ENCODE measurements at places on chromosomes 3 and 15.

- DNase-seq = no peak
Measured at GRCh38 chr3:12944413-12944812, 103.0 kb upstream of the RPL32 start.

- DNase-seq = no peak
Measured at GRCh38 chr3:138332472-138333073, 2.9 kb upstream of the NME9 start.

- no peak for DNase-seq
Measured at GRCh38 chr15:73866481-73866880, 6.9 kb upstream of the TBC1D21 start.

GRCh38 chr3:130539005-130539404 lies 22.0 kb downstream of the COL6A6 start:
- DNase-seq = no peak

DNA sequence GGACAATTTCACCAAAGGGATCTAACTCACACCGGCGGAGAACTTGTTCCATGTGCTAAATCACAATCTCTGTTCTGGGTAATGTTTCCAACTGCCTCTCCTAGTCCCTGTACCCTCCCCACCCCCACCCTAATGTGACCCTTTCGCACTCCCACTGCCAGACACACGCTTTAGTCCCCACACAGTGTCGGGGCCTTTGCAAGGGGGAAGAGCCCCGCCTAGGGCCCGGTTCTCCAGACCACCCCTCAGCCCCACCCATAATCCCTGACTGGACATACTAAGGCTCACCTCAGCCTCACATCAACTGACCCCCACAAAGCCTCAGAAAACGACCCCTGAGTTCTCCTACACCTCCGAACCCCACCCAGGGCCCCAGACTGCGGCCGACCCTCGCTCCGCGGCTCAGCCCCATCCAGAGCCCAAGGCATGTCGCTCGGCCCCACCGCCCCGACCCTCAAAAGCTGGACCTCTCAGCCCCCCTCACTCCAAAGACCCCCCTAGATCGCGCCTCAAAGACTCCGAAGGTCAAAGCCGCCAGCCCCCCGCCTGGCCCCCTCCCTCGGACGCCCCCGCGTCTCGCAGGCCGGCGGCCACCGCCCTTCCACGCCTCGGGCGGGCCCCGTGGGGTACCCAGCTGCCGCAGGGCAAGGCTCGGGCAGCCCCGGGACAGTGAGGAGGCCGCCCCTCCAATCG lies 72.0 kb upstream of the MAP4 start:
- peak; percentile 63 for DNase-seq

- no peak for DNase-seq
Measured at GRCh38 chr3:37068031-37068430, 74.7 kb downstream of the MLH1 start.

DNA sequence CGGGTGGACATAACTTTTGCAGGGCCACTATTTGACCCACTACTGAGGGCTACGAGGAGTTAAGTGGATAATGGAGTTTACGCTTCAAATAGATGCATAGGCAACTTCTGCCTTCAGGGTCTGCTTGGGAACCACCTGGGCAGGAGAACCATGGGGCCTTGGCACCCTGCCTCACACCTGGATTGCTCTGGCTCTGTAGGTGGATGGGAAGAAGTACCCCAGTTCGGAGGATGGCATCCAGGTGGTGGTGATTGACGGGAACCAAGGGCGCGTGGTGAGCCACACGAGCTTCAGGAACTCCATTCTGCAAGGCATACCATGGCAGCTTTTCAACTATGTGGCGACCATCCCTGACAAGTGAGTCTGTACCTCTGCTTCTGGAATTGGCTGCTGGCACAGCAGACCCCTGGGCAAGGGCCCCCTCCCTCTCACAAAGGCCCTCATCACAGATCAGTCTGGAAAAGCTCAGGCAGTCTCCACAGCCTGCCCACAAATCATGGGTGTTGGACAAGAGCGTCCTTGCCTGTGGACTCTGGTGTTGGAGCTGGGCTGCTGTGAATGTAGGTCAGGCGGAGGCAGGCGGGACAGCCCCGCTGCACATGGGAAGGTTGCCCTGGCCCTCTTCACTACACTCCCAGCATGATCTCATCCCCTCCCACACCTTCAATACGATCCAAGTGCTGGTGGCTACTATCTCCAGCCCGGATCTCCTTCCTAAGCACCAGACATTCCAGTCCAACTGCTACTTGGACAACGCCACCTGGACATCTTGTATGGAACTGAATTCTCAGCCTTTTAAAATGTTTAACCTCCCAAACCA lies 46.7 kb downstream of the MESD start:
- DNase-seq = peak; percentile 54

DNA sequence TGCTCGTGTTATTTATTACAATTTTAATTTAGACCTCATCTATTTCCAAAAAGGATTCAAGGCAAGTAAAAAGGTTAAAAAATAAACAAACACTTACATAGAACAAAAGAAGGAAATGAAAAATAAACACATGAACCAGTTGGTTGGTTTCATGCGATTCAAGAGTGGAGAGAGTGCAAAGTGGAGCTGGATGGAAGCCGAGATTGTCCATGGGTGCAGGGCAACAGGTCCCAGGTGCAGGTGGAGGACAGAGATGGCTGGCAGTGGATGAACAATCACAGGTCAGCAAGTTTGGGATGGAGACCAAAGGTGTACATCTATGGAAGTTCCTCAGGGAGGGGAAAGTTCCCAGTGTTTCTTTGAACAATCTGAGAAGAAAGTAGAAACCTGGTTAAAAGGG lies 11.6 kb upstream of the SEMA5B start:
- no peak for DNase-seq

- peak; percentile 64 for DNase-seq
Measured at GRCh38 chr15:56244038-56244810, 545 bp upstream of the RFX7 start.

DNA sequence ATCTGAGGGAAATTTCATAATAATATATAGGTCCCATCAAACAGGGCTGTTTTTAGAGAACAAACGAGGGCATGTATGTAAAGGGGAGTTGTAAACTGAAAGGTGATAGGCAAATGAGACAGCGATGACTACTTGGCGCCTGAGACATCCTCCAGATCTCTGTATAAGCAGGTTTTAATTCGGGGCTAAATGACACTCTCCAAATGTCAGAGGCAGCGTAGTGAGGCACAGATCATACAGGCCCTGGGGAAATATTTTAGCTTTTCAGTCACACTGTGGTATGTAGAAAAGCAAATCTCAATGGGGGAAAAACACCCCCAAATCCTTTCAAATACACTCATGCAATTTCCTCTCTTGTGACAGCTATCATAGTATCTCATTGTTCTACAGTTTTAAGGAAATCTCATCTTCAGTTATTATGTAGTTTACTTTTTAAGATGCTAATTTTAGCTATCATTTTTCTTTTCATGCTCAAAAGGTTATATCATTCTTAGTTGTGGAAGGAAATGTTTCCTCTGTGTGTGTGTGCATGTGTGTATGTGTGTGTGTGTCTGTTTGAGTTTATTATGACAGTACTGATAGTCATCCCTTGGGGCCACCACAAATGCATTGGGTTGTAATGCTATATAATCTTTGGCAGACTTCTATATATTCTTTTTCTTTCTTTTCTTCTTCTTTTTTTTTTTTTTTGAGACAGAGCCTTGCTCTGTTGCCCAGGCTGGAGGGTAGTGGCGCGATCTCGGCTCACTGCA lies 1.1 kb downstream of the TPRG1 start:
- DNase-seq = no peak

- no peak for DNase-seq
Measured at GRCh38 chr3:36227980-36228379, 152.3 kb upstream of the STAC start.

DNA sequence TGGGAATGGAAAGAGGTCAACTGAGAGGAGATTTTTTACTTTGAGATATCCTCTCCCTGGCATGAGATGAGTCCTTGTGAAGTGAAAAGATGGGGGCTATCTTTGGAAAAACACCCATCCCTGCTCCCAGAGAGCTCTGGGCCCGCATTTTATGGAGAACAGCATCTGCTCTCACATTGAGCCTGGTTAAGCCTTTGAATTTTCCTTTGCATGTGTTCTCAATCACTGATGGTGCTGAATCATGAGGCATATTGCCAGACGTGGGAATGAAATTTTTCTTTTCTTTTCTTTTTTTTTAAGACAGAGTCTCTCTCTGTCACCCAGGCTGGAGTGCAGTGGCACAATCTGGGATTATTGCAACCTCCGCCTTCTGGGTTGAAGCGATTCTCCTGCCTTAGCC lies 24.4 kb downstream of the TMEM45A start:
- DNase-seq = no peak

DNA sequence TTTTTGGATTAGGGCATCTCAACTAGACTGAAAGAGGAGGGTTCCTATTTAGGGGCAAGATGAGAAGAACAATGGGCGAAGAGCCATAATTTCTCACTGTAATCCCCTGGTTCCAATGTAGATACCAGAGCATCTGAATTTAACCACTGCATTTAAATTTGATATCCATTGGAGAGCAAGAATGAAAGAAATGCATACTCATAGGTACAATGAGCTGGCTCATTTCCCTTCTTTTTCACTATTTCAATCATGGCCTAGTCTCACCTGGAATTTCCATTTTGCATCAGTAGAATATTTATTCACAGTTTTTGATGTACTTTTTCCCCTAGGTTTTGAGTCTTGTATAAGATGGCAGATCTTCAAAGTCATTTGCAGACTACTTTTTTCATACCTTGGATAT lies 13.8 kb downstream of the EPHB1 start:
- no peak for DNase-seq

GRCh38 chr3:123084192-123084591 lies 17.4 kb downstream of the PDIA5 start:
- no peak for DNase-seq

DNA sequence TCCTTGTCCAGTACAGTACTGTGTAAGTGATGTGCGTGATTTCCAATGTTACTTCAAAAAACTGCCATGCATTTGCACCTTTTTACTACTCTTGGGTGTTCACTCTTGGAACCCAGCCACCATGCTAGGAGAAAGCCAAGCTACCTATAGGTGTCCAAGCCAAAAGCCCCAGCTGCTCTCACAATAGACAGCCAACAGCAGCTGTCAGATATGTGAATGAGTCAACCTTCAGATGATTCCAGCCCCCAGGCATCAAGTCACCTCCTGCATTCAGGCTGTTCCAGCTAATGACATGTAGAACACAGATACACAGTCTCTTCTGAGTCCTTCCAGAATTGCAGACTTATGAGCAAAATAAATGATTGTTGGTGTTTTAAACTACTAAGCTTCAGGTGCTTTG lies 417.7 kb upstream of the TGFBR2 start:
- no peak for DNase-seq

DNA sequence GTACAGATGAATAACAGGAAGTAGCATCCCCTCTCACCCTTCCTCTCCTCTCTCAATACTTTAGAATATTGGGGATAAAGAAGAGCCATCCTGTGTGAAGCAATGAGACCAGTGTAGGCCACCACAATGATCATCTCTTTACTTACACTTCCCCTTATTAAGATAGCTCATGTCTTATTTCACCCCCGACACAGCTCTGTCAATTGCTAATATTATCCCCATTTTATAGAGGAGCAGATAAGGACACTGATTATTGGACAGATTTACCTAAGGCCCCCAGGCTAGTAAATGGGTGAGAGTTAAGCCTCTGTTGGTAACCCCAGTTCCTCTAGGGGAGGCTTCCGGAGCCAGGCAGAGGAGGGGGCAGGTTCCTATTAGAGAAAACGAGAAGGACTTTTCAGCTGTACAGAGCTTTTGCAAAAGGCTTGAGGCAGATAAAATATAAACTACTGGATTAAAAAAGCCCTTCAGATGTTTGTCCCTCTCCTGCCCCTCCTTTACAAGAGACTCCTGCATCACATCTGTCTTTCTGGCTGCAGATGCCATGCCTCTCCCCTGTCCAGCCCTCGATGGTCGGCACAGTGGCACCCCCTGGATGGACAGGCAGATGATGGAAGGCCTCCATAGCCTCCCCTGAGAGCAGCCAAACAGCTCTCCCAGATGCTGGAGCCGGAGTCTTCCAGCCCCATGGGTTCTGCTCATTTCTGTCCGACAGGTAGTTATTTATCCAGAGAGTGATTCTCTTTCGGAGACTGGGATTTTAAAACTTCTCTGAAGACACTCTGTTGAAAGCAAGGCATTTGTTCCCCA lies 49.4 kb upstream of the LCTL start:
- DNase-seq = no peak

DNA sequence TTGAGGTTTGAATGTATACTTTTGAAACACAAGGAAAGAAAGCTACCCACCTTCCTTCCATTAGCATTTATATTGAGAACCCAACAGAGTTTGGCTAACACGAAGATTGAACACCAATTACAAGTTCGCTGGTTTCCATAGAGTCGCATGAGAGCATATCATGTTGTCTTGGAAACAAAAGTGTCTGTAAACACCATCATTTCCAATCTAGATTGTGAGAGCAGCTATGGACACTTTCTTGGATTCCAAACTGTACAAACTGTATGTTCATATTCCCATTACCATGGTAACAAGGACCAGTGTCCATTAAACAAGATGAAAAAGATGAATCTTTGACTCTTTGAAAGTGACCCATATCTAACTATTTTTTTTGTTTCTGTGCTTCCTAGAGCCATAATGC lies 529.9 kb upstream of the ROBO1 start:
- DNase-seq = no peak

DNA sequence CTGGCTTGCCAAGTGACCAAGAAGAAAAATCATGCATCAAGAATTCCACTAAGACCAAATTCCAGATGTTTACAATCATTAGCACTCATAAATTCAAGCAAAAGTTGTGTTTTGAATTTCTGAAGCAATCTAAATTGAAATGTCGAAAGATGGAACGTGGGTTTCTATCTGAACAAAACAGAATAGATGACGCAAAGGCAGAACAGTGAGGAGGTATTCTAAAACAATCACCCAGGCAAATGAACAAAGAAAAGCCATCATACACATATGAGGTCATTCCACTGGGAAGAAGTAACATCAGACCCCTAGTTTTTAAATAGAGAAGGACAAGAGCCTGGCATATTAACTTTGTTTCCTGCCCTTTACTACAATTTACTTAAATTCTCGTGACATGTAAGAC lies 58.0 kb downstream of the MCF2L2 start:
- DNase-seq = no peak

- no peak for DNase-seq
Measured at GRCh38 chr15:41937568-41937923, 34.8 kb downstream of the EHD4 start.

Data from sciatic nerve (tissue), 2 donors.